ENCODE measurements at places on chromosomes 7 and 10.

DNA sequence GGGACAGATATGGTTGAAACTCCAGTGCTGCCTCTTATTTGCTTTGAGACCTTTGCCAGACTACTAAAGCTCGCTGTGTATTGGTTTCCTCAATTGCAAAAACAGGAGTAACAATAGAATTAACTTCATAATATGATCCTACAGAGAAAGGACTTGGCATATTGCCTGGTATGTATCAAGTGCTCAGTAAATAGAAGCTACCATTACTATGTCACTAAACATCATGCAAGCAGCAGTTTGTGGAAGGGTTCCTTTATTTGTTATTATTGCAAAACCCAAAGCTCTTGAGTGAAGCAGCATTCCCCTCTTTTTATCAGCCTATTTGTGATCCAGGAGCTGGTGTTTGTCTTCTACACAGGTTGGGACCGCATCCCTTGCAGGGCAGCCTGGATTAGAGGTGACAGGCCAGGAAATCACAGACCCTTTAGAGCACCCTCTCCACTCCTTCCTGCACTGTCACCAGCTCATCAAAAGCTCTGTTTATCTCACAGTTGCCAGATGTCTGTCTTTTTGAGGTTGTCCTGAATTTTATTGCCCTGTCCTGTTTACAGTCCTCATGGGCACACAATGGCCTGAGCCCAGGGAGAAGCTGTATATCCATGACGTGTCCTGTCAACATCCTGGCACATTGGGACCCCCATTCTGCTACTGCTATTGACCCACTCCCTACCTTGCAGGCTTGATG is 121.5 kb downstream of the SNX10 start:
- no peak for DNase-seq

GRCh38 chr7:140581411-140581810 is 59.2 kb downstream of the DENND2A start:
- DNase-seq, result no peak

- DNase-seq, result no peak
These were observed 12.8 kb downstream of the DNMBP start for GRCh38 chr10:99996671-99997648.

GRCh38 chr7:47521011-47521795 is 60.7 kb downstream of the TNS3 start:
- no peak for DNase-seq

GRCh38 chr7:28361551-28361950 is 50.8 kb upstream of the CREB5 start:
- DNase-seq, result no peak

GRCh38 chr7:16985621-16986020 is 103.8 kb upstream of the AGR3 start:
- no peak for DNase-seq

GRCh38 chr10:127797339-127797738 is 60.4 kb downstream of the FOXI2 start:
- DNase-seq, result peak; percentile 7

- DNase-seq, result no peak
These were observed 282.5 kb upstream of the POM121L12 start for GRCh38 chr7:52752891-52753290.

- no peak for DNase-seq
These were observed 527.4 kb upstream of the IGFBP3 start for GRCh38 chr7:46448478-46448877.

- no peak for DNase-seq
These were observed 7.1 kb downstream of the HECW1 start for GRCh38 chr7:43119371-43120075.

GRCh38 chr7:27053153-27053552 is 42.6 kb downstream of the HOXA1 start:
- DNase-seq, result no peak

DNA sequence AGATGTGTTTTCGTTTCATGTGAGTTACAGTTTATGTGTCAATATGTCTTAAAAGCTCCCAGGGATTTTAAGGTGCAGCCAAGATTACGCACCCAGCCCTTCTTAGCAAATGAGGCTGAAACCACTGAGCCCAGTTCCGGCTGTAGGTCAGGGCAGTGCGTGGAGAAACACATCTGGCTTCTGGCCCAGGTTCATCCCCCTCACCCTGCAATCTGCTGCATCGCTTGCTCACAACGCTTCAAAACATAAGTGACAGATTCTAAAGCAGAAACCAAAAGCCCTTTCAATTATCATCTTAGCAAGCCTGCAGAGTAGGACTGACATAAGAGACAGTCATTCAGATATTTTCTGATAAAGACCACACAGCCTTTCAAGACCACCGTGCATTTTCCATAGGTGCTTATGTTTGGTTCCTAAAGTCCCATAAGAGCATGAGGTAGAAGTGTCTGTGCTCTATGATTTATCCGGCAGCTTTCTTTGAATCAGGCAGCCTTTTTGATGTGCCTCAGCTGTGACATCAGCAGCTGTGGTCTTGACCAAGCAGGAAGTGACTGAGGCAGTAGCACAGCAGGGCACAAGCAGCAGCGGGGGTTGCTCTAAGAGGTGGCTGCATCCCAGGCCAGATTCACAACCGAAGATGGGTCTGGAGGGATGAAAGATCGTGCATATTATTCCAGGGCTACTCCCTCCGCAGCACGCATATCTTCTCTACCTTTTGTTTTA is 72.1 kb upstream of the LYZL2 start:
- DNase-seq, result peak; percentile 69

GRCh38 chr7:44077681-44078091 is 4.6 kb downstream of the POLM start:
- no peak for DNase-seq

DNA sequence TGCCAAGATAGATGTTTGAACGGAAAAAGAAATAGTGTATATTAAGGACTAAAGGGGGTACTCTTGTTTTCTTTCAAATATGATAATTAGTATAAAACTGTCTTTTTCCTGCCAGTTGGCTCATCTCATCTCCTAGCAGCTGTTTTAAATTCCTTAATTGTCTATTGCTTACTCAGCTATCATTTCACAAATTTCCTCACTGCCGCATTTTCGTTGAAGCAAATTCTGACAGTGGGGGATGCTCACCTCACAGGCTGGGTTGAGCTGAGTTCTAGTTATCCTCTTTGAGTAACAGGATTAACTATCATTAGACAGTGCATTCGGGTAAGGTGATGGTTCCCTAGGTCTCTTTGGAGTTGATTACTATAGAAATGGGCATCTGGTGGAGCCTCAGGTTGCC is 592.0 kb downstream of the AUTS2 start:
- no peak for DNase-seq

GRCh38 chr10:118259288-118259906 is 82.7 kb downstream of the FAM204A start:
- no peak for DNase-seq

DNA sequence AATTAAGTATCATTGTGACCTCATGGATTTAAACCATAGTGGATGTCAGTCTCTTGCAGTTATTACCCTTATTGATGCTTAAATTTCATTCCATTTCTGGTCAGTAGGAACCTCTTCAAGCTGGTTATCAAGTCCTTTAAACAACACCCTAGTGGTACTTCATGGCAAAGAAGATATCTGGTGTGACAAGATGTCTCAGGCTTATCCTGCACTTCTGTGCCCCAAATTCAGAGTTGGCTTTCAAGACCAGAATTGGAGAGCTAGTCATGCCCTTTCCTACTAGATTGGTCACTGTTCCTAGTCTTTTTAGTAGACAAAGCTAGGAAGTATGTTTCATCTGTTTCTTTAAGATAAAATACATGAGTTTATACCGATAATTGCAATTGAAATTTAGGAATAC is 54.9 kb downstream of the KMT2E start:
- no peak for DNase-seq

- DNase-seq, result no peak
These were observed 52.6 kb downstream of the CHST3 start for GRCh38 chr10:72016608-72017300.

DNA sequence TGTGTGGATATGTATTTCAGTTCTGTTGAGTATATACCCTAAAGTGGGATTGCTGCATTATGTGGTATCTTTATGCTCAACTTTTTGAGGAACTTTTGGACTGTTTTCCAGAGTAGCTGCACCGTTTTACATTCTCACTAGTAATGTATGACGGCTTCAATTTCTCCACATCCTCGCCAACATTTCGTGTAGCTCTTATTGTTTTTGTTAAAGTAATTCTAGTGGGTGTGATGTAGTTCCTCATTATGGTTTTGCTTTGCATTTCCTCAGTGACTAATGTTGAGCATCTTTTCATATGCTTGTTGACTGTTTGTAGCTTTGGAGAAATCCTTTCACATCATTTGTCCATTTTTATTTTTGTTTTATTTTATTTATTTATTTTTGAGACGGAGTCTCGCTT is 4.5 kb downstream of the STMP1 start:
- no peak for DNase-seq

DNA sequence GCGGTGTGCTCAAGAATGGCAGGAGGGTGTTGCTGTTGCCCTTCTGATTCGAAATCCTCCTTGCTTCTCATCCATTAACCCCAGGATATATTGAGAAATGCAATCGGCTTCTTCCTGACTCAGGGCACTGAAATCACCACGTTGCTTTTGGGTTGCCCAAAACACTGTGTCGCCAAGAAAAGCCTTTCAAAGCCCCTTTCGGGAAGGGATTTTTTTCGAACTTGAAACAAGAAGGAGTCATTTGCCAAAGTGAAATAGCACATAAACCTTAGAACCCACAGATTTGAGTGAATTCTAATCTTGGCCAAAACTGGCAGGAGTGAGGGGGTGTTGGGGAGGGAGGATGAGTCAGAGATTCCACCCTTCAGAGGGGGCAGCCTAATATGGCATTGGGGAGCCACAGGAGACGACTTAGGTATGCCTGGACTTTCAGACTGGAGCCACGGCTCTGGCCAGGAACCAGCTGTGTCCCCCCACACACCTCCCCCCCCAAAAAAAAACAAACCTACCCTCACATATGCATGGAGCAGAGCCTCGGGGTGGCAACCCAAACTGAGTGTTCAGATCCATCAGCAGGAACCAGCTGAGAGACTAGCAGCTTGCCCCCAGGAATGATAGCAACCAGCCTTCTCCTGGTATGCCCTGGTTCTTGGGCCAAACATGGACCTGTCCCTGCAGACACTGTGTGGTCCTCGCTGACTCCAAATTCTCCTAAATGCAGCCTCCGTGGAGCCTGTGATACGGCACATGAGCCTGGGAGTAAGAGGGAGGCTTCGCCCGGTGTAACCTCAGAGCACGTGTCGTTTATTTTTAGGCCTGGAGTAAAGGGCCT is 138.4 kb downstream of the FGFR2 start:
- no peak for DNase-seq

- DNase-seq, result no peak
These were observed 148.4 kb upstream of the STEAP1 start for GRCh38 chr7:90005836-90006235.

GRCh38 chr7:97015756-97016380 is 8.8 kb downstream of the DLX5 start:
- no peak for DNase-seq

DNA sequence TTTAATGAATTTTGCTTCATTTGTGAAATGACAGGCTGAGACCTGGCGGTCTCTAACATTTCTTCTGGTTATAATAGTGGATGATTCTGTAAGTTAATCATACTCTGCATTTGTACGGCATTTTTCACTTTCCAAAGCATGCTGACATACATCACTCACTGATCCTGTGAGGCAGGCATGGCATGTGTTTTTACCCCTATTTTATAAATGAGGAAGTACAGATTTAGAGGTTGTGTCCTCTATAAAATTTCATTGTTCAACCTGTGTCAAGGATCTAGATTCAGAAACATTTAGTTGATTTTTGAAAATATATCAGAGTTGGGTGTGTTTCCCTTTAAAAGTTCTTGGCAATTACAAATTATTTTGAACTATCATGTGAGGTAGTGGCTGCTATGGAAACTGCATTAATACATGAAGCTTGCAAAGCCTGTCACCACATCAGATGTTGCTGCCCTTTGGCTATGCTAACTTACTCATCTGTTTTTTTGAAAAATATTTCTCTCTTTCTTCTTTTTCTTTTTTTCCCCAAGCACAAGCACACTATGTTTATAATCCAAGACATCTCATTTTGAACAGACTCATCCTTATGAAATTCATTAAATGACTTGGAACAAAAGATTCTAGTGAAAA is 172.7 kb downstream of the GNAI1 start:
- no peak for DNase-seq

DNA sequence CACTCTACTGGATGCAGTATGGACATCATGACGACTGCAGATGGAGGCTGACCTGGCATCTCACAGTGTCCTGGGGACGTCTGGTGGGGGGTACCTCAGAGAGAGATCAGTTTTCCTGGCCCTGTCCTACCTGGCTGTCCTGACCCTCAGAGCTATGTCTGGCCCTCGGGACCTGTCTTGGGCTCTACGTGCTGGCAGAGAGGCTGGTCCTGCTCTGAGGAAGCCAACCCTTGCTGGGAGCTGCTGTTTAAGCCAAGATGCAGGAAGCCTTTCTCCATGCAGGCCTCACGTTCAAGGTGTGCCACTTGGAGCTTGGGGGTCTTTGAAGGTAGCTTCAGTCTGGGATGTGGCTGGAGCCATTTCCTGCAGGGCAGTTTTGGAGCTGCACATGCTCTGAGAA is 42.1 kb upstream of the CXCL12 start:
- no peak for DNase-seq

DNA sequence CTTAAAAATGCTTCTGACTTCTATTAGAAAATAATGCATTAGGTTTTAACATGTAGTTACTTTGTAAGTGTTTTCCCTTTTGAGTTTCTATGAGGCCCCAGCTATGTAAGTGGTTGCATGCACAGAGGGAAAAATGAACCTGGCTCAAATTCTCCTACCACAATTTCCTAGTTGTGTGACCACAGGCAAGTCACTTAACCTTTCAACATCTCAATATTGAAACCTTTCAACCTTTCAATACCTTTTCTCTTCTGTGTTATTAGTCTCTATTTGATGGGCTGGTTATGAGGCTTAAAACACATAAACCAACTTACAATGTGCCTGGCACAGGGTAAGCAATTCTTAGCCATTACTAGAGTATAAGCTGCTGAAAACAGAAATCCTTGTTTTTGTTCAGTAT is 203.0 kb downstream of the KCND2 start:
- no peak for DNase-seq

DNA sequence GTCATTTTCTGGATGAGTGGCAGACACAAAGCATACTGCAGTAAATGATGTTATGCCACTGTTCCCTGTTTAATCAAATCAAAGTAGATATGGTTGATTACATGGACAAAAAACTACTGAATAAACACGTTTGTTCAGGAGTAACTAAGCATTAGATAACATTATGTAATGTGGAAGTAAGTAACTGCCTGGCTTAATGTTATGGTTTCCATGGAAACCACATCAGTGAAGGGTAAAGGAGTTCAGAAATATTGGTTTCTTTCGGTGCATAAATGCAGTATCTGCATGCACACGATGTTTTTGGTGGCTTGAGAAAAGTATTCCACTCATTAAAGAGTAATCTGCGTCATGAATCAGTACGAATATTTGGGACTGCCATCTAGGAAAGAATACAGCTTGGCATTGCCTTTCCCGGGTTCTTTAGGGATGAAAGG is 131.3 kb upstream of the PRKCQ start:
- DNase-seq, result no peak

DNA sequence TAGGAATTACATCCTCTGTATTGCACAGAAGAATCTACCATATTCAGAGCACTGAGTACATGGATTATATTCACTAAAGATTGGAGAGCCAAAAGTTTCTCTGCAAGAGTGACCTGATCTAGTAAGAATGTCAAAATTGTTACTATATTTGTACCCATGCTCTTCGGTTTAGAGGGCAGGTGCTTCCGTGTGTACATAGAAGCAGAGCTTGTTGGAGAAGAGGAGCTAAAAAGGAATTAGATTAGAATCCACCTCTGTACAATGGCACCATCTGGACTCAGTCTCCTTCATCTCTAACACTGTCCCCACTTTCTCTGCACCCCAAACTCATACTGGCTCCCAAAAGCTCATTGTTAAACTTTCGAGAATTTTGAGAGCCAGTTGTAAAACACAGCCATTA is 8.3 kb downstream of the CALD1 start:
- no peak for DNase-seq

Data from CD4-positive, alpha-beta T cell treated with Interleukin-6 at 100 ng/mL for 8 hours (primary cell).